ENCODE measurements at places on chromosomes 2 and 18.

- no peak for DNase-seq
These were observed 11.3 kb downstream of the CYTIP start for GRCh38 chr2:157432475-157433106.

DNA sequence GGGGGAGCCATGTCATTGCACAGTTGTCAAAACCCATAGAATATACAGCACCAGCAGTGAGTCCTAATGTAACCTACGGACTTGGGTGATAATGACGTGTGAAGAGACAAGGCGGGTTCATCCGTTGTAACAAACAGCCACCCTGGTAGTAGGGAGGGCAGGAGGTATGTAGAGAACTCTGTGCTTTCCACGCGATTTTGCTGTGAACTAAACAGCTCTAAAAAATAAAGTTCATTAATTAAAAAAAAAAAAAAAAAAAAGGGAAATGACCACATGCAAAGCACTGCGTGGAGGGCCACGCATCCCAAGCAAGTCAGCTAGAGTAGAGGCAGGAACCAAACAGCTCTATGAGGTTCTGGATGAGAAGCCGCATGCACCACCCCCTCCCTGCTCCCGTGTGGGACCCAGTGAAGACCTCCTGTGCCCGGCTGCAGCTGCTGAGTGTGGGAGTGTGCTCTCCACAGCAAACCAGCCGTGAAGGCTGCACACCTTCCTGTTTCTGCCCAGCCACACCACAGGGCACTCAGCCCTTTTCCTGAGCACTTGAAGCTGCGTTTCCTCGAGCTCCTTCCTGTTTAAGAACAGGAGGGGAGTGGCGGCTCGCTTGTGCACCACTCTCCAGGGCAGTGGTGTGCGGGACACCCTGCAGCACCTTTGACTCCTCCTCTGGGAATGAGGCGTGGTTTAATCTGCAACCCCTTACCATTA lies 65.6 kb downstream of the ODC1 start:
- no peak for DNase-seq

DNA sequence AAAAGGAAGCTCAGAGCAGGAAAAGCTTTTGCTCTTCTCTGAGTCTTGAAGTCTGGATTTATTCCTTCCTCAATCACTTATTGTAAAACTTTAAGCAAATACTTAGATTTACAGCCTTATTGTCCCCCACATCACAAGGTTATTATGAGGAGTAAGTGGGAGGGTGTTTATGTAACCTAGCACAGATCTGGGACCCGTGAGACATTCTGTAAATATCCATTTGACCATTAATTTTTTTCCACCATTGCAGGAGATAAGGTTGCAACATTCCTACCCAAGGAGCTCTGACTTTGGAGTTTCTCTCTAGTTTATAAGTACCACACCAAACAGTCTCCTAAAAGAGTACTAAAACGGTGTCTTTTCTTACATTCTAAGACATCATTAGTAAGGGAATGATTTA lies 52.1 kb upstream of the CTIF start:
- DNase-seq, result no peak

DNA sequence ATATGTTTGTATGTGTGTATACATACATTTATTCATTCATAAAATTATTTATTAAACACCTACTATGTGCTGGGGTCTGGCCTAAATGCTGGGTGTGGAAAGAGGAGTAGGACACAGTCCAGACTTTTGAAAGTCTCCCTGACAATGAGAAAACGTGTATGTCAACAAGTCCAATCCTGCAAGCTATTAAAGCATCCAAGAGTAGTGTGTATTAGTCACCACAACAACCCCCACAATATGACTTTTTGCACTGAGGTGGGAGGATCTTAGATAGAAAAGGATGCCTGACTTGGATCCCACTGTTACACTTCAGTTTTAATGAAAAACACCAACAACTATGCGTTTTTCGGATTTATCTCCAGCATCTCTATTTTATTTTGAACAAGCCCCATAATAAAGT lies 446.4 kb downstream of the EPHA4 start:
- no peak for DNase-seq

- DNase-seq, result no peak
These were observed 15.7 kb downstream of the CNDP2 start for GRCh38 chr18:74511823-74512222.

- DNase-seq, result no peak
These were observed 99.1 kb upstream of the FAM110C start for GRCh38 chr2:145407-145806.

- no peak for DNase-seq
These were observed 2.0 kb downstream of the IKZF2 start for GRCh38 chr2:213149294-213149875.

GRCh38 chr2:23826040-23826439 lies 100.9 kb downstream of the ATAD2B start:
- DNase-seq, result no peak

GRCh38 chr2:190820416-190820815 lies 60.2 kb upstream of the GLS start:
- no peak for DNase-seq

Data from NCI-H524 (cell line).